ENCODE measurements at places on chromosomes 13 and 19.
A peak's percentile ranks its signal among the peaks of the same experiment; 100 is the strongest.

DNA sequence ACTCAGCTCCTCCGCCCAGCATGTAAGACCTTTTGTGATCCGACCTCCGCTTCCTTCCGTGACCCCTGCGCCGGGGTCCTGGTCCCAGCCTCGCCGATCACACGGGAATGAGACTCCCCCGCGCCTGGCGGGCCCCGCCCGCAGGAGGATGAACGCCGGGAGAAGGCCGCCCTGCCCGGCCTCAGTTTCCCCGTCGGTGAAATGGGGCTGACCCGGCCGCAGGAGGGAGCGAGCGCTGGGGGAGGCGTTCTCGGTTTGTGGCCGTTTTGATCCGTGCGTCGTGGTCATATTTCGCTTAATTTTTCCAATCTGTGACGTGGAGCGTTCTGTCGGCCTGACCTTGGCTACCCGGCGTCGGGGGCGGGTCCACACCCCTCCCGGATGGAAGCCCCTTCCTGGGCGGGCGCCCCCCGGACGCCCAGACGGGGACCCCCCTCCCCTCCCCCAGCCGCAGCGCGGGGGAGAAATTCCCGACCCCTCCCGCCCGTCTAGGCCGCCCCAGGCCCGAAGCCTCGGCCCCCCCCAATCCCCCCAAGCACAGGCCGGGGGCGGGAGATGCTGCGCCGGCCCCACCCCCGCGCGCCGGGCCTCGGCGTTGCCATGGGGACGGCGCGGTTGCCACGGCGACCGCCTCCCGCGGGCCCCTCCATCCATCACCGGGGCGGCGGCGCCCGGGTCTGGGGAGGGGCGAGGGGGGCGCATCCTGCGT, 11.1 kb downstream of the PALM start:
- DNase-seq, result no peak

GRCh38 chr13:28166257-28166656, 27.9 kb downstream of the PAN3 start:
- no peak for DNase-seq

GRCh38 chr19:2142173-2142829, 9.1 kb downstream of the AP3D1 start:
- no peak for DNase-seq

GRCh38 chr13:109734002-109734785, 52.2 kb downstream of the IRS2 start:
- no peak for DNase-seq

DNA sequence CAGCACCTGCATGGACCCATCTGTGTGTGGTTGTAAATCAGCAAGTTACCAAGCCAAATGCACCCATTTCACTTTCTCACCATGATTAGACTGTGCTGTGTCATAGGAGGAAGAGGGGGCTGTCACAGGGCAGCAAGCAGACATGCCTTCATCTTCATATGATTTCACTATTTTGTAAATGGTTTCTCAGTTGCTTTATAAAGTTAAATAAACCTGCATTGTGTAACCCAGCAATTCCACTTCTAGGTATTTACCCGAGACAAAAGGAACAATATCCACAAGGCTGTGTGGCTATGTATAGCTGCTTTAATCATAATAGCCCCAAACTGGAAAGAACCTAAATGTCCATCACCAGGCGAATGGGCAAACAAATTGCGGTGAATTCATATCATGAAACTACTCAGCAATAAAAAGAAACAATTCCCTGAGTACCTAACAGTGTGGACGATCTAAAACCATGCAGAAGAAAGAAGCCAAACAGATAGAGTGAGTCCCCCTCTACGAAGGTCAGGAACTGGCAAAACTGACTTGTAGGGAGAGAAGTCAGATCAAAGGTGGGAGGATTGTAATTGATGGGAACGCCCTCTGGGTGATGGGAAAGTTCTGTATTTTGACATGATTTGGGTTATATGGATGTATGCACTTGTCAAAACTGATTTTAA, 185.4 kb downstream of the COL4A1 start:
- no peak for DNase-seq

DNA sequence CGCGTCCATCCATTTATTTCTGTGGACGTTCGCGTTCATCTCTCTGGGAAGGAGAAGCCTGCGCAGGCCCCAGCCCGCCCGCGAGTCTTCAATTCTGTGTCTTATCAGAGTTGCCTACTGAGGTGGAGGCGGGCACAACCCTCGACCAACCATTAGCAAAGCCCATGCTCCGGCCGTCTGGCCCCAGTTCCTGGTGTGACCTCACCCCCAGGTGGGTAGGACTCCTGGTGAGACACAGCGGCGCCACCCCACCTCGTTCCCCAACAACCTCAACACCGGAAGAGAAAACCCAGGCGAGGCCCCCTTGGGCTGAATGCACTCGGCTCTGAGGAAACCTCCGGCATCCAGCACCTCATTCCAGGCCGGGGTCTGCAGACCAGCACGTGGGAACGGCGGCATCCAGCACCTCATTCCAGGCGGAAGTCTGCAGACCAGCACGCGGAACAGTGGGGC, 14.7 kb downstream of the ZNF787 start:
- no peak for DNase-seq

DNA sequence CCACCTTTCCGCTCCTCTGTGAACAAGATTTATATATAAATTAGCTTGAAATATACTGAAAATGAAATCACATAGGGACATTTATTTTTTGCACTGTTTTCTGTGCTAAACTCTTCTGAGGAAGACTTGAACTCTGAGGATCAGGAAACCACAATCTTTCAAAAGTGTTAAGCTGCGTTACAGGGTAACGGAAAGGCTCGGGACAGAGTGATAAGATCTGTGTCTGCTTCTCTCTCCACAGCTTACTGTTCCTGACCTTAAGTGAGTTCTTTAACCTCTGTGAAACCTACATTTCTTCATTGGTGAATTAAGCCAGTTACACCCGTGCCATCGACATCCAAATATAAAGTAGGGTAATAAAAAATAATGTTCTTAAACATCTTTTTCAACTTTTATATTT, 38.9 kb downstream of the DACH1 start:
- DNase-seq, result no peak

DNA sequence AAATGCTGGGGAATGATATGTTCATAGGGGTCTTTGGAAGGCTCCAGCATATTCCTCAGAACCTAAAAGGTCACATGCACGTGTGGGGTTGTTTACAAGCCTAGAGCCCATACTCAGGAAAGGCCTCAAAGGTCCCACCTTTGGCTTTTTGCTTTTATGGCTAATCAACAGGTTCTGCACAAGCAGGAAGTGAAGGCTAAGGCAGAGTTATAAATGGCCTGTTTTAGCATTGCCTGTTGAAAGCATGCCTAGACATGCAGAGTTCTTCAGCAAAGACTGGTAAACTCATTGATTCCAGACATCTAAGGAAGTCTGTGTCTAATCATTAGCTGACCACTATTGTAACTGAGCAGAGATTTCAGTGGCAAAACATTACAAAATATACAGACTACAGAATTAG, 198.3 kb downstream of the KCNRG start:
- DNase-seq, result no peak

DNA sequence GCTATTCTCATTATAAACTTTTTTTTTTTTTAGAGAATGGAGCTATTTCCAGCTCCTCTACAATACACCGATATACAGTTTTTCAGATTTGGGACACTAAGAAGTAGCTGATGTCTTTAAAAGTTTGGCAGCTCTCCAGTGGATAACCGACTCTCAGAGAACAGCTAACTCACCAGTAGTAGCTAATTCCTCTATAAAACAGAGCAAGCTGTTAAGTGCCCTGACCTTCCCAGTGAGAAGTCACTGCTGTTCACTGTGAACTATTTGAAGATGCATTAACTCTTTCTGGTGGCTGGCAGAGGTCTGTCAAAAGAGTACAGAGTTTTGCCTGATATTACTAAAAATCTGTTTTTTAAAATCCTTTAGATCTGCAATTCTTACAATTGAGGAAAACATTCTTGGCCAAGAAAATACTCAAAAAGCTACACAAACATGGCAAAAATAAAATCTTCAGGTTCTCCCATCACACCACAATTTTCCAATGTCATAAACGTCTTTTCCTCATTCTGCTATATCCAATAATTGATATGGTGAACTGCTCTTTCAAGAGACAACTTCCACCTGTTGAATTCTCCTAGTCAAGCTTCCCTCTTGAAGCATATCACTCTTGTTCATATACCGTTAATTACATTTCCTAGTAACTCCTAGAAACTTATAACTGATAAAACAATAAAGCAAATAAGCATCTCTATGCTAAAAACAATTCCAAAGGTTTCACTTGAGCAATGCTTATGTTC, 44.2 kb downstream of the TBC1D4 start:
- DNase-seq, result no peak

- no peak for DNase-seq
These were observed 20.1 kb upstream of the CAMSAP3 start for GRCh38 chr19:7575434-7576040.

DNA sequence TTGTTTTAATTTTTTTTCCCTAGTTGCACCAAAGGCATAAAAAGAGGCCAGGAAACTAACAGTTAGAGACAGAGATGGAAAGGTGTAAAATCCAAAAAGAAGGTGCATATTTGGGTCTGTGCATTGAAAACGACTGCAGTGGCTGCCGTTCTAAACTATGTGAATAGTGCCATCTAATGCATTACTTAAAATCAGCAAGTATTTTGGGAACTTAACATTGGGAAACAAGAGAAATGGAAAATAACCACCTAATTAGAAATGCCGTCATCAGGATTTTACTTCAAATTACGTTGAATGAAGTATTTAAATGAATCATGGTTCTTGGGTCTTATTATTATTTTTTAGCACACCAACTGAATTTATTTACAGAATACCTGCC, 189.5 kb upstream of the MIR17HG start:
- no peak for DNase-seq

DNA sequence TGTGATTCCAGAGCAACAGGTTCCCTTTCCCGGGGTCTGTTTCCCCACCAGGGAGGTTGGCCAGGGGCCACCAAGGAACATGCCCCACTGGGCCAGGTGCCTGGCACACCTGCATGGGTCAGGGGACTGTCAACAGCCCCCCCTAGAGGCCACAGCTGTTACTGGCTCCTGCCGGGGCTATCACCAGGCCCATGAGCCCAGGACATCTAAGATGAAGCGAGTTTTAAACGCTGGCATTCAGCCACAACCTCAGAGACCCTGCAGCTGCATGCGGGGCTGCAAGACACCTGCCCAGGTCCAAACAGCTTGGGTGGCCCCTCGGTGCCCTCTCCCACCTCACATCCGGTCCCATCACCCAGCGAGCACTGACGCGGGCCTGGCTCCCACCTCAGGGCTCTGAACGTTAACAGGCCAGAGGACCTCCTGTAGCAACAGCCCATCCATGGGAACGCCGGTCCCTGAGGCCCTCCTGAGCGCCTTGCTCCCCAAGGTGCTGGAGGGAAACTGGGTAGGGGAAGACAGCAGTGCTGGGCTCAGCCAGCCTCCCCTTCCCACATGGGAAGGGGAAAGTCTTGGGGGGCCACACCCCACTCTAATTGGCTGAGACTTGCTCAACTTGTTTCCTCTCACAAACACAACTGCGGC, 12.0 kb downstream of the KHSRP start:
- DNase-seq, result no peak

DNA sequence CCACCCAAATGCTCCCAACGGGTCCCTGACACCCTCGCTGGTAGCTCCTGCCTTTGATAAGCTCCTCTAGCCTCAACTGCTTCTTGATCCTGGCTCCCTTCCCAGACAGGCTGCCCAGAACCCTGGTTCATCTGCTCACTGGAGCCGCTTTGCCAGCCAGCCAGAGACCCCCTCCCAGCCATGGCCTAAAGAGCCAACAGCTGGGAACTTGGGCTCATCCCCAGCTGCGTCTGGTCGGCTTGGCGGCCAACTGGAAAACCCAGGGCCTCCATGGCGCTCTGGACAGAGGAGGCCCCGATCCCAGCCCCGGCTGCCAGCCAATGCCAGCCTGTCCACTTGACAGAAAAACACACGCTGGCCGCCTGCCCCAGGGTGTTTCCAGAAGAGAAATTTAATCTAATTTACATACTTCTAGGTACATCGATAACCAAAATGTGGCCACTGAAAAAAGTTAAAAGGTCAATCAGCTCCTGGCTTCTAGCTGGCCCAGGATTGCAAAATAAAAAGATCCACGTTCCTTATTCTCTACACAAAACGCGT, 3.0 kb upstream of the AKAP8L start:
- DNase-seq, result peak; percentile 71

DNA sequence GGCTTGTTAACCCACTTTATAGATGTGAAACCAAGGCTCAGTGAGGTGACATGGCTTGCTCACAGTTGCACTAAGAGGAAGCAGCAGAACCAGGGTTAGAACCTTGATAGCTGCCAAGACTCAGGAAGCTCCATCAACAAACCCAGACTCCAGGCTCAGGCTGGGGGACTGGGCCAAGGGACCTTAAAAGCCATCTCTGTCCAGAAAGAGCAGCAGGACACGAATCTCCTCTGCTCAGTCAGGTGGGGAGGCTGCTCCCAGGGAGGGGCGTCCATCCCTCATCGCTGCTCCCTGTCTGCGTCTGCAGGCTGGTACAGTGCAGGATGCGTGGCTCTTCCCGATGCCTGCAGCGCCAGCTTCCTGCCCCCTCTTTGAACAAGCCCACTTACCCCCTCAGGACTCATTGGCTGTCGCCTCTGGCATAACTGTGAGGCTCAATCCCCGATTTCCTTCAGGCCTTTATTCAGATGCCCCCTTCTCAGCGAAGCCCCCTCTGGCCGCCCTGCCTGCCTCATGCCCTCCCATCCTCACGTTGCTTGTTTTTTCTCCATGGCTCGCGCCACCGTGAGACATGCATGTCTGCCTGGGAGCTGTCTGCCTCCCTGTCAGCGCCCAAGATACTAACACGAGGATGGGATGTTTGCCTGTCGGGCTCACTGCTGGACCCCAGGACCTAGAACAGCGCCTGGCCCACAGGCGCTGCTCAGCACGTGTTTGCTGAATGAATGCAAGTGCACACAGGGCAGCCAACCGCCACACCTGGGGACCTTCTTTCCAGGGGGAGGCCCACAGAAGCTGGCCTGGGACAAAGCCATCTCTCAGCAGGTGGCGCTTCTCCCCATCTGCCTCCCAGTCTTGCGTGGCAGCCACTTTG, 21.5 kb downstream of the AKT2 start:
- no peak for DNase-seq

GRCh38 chr13:111526922-111527321, 206.5 kb downstream of the TEX29 start:
- DNase-seq, result no peak

GRCh38 chr19:45768655-45768983, 433 bp downstream of the SIX5 start:
- no peak for DNase-seq

- no peak for DNase-seq
These were observed 1.9 kb upstream of the SH2D3A start for GRCh38 chr19:6769006-6769619.

GRCh38 chr13:41026788-41027187, 7.7 kb upstream of the ELF1 start:
- DNase-seq, result no peak

- DNase-seq, result no peak
These were observed 1.5 kb downstream of the ZNF296 start for GRCh38 chr19:45074744-45075300.

Measured in nucleus accumbens (tissue), 56 donors.